ENCODE measurements at places on chromosomes 12 and 14.

GRCh38 chr14:50285861-50286260 lies 26.2 kb downstream of the L2HGDH start:
- DNase-seq = no peak

DNA sequence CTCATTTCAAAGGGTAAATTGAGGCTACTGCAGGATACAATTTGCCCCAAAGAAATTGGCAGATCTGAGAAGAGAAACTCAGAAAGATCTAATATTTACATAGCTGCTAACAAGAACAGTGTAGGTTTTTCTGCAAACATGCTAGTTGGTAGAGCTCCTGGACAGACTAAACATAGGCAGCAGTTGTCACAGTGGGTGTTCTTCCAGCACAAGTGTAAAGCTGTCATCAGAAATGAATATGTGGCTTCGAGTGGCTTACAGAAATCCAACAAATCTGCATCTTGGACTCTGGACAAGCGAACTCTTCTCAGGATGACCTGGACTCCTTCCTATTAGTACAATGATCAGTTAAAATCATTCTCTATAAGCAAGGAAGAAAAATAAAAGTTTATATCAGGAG lies 5.9 kb downstream of the CBX5 start:
- DNase-seq = no peak

GRCh38 chr14:94015223-94015622 lies 10.9 kb upstream of the OTUB2 start:
- DNase-seq = no peak

DNA sequence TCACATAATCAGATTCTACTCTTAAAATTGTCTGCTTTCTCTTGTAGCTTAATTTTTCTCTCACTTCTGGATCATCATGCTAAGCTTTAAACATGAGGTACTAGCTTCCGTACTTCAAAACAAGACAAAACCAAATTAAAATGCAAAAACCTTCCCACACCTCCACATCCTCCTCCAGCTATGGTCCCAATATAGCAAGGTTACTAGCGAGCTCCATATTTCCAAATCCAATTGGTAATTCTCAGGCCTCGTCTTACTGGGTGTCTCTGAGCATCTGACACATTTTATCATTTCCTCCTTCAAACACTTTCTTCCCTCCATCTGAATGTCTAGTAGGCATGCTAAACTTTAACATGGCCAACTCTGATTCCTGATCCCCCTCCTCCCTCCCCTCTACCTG lies 7.9 kb upstream of the PAPOLA start:
- no peak for DNase-seq

- no peak for DNase-seq
Observed at GRCh38 chr12:28539691-28540323, 349.6 kb downstream of the CCDC91 start.

GRCh38 chr12:79659961-79660431 lies 30.8 kb downstream of the PAWR start:
- no peak for DNase-seq

DNA sequence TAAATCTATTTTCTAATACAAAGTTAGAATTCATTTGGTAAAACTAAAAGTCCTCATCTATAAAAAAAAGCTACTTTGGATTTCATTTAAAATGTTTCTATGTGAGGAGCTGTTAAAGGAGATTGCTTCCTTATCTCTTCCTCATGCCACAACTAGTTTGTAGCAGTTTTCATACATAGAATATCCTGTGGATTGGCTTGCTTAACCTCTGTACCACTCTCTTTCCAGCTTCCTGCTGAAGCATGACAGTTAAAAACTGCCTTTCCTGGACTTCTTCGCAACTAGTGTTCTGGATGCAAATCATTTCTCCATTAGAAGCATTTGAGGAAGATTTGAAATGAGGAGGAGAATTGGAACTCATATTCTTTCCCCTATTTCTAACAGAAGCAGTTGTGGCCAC lies 49.6 kb downstream of the ST8SIA1 start:
- no peak for DNase-seq

DNA sequence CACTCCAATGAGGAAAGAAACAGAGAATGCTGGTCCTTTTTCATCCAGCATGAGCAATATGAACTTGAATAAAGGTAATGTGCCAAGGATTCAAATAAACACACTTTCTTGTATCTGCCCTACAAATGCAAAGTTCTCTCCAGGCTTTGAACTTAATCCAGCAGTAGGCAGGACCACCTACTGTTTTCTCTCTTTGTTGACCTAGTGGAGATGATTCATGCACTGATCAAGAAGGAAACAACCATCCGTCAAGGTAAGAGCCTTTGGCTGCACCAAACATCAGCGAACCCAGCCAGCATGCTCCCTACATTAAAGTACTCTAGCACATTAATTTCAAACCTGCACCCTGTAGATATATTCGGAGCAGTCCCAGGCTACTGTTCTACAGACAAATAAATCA lies 489.3 kb downstream of the GALC start:
- DNase-seq = no peak

DNA sequence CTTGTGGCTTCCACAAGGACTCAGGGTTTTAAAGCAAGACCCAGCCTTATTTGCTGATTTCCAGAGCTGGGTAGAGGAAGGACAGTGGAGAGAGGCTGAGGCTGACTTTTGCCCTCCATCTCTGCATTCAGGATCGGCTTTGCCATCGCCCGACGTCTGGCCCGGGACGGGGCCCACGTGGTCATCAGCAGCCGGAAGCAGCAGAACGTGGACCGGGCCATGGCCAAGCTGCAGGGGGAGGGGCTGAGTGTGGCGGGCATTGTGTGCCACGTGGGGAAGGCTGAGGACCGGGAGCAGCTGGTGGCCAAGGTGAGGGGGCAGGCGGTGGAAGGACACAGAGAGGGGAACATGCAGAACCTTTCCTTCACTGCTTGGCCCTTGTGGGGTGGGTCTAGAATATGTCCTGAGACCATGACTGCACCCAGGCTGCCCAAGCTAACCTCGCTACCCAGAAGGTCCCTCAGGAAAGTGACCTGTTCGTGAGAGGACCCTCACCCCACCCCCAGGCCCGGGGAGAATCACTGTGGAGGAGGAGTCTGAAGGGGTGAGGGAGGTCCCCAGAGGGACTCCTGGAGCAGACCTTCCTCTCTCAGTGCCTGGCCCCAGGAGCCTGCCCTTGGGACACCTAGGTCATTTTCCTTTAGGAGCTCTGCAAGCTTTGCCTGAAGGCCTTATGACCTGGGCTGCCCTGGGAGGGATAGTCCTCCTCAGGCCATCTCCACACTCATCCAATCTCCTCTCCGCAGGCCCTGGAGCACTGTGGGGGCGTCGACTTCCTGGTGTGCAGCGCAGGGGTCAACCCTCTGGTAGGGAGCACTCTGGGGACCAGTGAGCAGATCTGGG lies 3.1 kb downstream of the DHRS2 start:
- DNase-seq = no peak

Data from amniotic stem cell (primary cell).